ENCODE measurements at places on chromosomes 5 and 9.

GRCh38 chr5:128796506-128796905, 168.8 kb upstream of the SLC27A6 start:
- no peak for DNase-seq

GRCh38 chr5:73312872-73313510, 135.6 kb downstream of the FOXD1 start:
- no peak for DNase-seq

GRCh38 chr5:71982717-71983395, 124.4 kb upstream of the MAP1B start:
- no peak for DNase-seq

- DNase-seq, result no peak
Measured at GRCh38 chr5:162384225-162384624, 316.7 kb downstream of the GABRG2 start.

GRCh38 chr9:136197084-136197875, 7.6 kb downstream of the LHX3 start:
- DNase-seq, result no peak

DNA sequence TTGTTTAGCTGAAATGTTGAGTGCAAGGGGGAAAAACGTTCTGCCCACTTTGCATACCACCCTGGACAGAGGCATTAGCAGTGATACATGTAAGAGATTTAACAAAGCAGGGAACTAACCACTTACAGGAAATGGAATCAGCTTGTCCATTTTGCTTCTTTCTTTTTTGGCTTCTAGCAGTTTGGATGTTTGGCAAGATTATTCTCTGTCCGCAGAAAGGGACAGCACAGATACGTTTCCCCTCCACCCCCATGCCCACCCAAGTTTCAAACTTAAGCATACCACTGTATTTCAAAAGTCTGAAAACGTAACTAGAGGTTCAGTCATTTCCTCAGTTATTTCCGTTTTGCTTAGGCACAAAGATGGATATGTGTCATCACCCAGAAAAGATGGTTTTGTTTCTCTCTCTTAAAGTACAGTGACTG, 118.4 kb downstream of the GDNF start:
- DNase-seq, result peak; percentile 53

GRCh38 chr9:103978396-103978795, 115.7 kb upstream of the SMC2 start:
- no peak for DNase-seq

Data from stimulated activated CD4-positive, alpha-beta T cell treated with anti-CD3 and anti-CD28 coated beads, Interleukin-15, amount 100 ng/mL, for 24 hours (primary cell).